ENCODE measurements at places on chromosomes 13 and 19. TPM values are rescaled to one million over a fixed set of nuclear protein-coding genes. Genes with fewer than 3 reads are reported as not detected.

GRCh38 chr19:48558018-48558684, 6.2 kb downstream of the SULT2B1 start:
- no peak for DNase-seq

GRCh38 chr19:46067691-46068090, 26.9 kb upstream of the IGFL4 start:
- DNase-seq = no peak

The IZUMO2 gene
- total RNA-seq = not detected

GRCh38 chr13:33296793-33297425, 11.4 kb upstream of the STARD13 start:
- no peak for DNase-seq

DNA sequence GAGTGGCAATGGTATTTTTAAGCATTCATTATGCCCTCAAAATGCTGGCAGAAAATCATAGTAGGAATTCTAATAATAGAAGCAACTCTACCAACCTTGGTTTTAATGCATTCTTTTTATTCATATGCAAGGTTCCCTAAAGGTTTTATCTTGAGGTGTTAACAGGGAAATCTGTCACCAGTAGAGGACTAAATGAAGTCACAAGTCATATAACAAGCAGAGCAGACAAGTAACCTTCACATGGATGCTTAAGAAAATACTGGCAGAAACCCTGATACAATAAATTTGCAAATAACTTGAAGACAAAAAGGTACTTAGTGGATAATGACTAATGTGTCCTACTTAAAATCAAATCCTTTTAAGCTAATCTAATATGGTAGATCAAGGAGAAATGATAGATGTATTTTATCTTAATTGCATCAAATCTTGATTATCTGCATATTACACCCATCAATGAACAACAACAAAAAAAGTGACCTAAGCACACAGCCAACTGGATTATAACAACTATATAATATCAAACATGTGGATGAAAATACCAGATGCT, 73.3 kb downstream of the RFC3 start:
- no peak for DNase-seq
